ENCODE measurements at places on chromosomes 12 and 14.

DNA sequence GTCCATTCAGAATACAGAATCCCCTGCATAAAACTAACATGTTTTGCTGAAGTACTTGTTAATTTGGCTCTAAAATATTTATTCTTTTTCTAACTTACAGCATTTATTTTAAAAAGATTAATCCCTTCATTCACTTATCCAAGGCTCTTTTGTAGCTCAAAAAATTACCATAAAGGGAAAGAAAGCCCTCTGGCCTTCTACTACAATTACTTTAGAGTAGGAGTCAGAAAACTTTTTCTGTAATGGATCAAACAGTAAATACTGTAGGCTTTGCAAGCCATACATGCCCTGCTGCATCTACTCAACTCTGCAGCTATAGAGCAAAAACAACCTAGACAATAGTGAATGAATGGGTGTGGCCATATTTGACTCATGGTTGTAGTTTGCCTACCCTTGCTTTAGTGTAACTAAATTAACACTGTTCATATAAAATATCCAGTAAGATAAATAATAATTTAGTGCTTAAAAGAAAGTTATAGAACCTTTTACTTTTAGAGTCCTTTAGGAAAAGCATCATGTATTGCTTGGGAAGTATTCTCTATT is 74.2 kb upstream of the ZFP36L1 start:
- no peak for DNase-seq

GRCh38 chr14:81169711-81170103 is 51.1 kb downstream of the GTF2A1 start:
- no peak for DNase-seq

GRCh38 chr12:74415633-74416032 is 122.0 kb upstream of the ATXN7L3B start:
- no peak for DNase-seq

DNA sequence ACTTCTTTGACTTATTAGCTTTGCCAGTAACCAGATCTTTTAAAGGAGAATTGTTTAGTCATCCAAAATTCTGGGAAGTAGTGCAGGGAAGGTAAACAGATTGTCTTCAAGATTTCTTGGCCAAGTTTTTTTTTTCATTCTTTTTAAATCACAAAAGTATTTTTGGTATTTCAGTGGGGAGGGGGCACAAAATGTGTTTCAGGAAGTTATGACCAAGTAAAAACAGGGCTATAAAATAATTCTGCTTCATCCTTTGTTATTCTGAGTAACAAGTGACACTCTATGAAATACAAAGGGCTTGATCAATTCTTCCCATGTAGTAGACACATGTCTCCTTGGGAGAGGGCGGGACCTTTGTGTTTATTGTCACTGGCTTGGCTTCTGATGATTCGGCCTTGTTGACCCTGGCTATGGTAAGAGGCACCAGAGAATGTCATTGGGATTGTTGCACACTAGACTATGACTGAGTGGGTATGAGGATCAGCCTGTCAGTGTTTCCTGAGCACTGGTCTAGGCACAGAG is 55.4 kb downstream of the SUSD6 start:
- DNase-seq = no peak

GRCh38 chr14:55301437-55302121 is 30.4 kb downstream of the FBXO34 start:
- DNase-seq = no peak
